NCI-H2081 treated with DMSO at 0.1 percent for 48 hours (cell line): ENCODE measurements at places on chromosomes 1 and 21.

- DNase-seq = no peak
Observed at GRCh38 chr1:11898086-11898785, 28.0 kb downstream of the KIAA2013 start.

- DNase-seq = no peak
Observed at GRCh38 chr21:45487161-45487806, 55.0 kb downstream of the SLC19A1 start.

DNA sequence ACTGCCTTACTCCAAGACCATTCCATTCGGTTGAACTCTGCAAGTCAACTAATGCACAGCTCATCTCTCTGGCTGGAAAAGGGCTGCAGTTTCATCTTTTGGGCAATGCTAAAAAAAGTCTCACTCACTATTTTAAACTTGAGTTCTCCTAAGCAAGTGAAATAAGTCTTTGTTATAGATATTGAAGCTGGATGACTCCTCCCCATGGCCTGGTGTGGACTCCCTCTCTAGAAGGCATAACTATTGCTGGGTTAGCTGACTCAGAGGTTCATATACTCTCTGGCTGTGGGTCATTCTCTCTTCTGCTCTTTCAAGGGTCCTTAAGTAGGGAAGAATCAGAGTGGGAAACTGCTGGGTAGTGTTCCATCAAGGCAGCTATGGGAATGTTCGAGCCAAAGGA is 88.0 kb downstream of the XCL2 start:
- DNase-seq = no peak

- DNase-seq = no peak
Observed at GRCh38 chr1:178986204-178986603, 39.5 kb upstream of the FAM20B start.

GRCh38 chr1:18644973-18645746 is 14.5 kb downstream of the PAX7 start:
- no peak for DNase-seq

- no peak for DNase-seq
Observed at GRCh38 chr1:234839663-234840062, 229.7 kb upstream of the IRF2BP2 start.

DNA sequence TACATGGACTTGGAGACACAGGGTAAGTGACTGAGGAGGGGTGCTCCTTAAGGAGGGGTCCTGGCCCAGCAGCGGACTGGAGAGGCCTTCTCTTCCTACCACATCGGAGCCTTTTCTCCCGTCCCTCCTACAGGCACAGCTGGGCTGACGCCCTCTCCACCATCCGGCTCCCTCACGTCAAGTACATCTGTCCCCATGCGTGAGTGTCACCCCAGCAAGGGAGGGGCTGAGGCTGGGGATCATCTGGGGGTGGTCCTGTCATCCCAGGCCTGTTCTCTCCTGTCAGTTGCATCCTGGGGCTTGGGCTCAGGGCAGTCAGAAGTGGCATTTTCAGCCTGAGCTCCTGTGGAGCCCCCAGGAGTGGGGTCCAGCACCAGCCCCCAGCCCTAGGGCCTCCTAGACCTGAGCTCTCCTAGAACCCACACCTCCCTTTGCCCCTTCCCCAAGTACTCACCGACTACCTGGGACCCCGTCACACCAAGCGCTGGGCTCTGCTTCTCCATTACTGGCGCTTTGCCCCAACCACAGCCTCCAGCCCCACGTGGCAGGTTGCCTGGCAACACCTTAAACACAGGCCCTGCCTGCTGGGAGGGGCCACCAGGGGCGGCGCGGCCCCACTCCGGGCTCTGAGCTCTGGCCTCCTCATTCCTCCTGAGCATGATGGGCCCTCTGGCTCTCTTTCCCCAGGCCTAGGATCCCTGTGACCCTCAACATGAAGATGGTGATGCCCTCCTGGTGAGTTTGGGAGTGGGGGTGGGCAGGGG is 2.3 kb downstream of the LYPLA2 start:
- DNase-seq = no peak

DNA sequence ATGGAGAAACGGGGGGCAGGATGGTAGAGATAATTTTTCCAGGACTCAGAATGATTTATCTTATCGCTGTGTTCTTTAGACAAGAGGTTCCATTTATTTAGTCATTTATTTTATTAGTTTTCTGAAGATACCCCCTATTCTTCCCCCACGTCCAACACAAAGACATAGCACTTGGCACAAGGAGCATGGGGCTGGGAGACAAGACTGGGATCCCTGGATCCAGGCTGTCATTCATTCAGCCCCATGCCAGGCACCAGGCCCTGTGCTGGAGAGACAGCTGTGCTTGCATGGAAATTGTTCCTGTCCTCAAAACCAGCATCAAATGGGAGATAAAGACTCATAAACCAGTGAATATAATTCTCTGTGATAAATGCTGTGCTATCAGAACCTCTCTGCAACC is 27.1 kb upstream of the PLXNA2 start:
- no peak for DNase-seq

GRCh38 chr1:91792489-91793071 is 93.4 kb downstream of the TGFBR3 start:
- no peak for DNase-seq

- DNase-seq = no peak
Observed at GRCh38 chr1:31615939-31616338, 1.6 kb upstream of the HCRTR1 start.

DNA sequence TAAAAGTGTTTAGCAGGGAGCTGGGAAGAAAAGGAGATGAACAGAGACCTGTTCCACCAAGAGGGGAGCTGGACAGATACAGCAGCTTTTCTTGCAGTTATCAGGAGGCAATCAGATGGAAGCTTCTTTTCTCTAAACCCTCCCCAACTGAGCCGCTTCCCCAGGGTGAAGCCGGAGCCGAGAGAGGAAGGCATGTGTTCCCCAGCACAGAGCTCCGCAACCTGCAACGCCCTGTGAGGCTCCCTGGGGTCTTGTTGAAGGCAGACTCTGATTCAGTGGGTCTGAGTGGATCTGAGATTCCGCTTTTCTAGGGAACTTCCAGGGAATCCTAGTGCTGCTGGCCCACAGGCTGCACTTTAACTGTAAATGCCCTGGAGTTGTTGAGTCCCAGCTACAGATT is 139.1 kb upstream of the COA6 start:
- no peak for DNase-seq

DNA sequence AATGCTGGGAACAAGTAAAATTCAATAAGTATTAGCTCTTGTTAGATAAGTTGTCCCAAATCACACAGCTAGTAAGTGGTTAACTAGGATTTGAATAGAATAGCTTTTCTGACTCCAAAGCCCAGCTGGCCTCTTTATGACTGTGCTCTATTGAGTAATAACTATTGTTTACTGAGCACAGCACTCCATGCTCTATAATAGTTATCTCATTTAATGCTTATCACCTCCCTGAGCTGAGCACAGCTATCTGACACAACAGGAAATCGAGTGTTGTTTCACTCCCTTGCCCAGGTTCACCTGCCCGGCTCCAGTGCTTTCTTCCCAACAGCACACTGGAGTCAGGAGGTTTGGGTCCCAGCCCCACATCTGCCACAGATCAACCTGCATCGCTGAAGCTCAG is 38.8 kb upstream of the STMN1 start:
- DNase-seq = no peak

DNA sequence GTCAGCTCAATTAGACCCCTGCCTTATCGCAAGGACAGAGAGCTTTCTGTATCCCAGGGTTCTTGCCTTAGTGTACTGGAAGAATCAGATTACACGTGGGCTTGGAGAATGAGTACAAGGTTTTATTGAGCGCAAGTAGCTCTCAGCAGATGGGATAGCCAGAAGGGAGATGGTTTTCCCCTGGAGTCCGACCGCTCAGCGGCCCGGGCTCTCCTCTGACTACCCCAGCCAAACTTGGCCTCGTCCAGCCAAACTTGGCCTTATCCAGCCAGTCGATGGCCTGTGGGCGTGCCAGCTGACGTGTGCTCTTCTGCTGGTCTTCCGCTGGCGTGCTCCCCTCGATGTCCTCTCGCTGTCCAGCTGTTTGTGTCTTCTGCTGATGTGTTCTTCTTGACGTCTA is 136.9 kb downstream of the SYT14 start:
- no peak for DNase-seq

DNA sequence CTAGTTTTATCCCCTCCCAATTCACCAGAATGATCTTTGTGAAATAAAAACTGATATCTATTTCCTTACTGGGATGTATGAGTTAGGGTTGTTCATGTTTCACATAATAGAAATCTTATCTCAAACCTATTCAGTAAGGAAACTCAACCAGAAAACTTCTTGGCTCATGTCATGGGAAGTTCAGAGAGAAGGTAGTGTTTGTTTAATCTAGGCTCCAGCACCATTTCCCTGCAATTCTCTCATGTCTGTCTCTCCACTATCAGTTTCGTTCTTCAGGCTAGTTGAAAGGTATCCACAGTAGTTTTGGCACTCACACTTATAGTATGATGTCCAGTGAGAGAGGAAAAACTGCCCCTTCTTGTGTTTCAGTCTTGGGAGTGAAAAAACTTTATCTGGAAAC is 34.6 kb upstream of the UHMK1 start:
- no peak for DNase-seq

GRCh38 chr1:49465486-49466185 is 558.1 kb downstream of the AGBL4 start:
- DNase-seq = no peak

GRCh38 chr1:226940029-226940805 is at the start of gene COQ8A:
COQ8A (plus strand) TSS chr1:226940294; CDS start chr1:226961386, 21,092 bp downstream.
- peak; percentile 100 for DNase-seq

GRCh38 chr1:24103879-24104278 is 8.1 kb downstream of the MYOM3 start:
- no peak for DNase-seq

GRCh38 chr1:182268669-182269068 is 122.9 kb downstream of the GLUL start:
- no peak for DNase-seq

GRCh38 chr1:234922987-234923386 is 205.7 kb downstream of the TOMM20 start:
- DNase-seq = no peak

GRCh38 chr21:36132696-36133095 is 2.2 kb upstream of the CBR3 start:
- no peak for DNase-seq

DNA sequence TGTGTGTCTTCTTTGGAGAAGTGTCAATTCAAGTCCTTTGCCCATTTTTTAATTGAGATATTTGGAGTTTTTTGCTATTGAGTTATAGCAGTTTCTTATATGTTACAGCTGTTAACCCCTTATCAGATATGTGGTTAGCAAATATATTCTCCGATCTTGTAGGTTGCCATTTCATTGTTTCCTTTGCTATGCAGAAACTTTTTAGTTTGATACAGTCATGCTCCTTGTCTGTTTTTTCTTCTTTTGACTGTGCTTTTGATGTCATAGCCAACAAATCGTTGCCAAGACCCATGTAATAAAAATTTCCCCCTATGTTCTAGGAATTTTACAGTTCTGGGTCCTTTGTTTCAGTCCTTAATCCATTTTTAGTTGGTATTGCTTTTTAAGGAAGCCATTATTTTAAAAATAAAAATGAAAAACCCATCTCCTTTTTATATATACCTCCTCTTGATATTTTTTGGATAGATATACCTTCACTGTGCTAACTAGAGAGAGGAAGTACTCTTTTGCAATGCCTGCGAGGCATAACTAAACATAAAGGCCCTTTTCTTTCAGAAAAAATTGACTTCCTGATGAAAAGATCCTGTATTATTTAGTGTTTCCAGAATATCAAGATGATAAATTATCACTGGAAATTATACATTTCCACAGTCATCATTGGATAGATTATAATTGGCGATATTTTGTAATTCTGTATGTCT is 127.8 kb downstream of the HS2ST1 start:
- DNase-seq = no peak

GRCh38 chr1:151760597-151761385 is 2.5 kb downstream of the MRPL9 start:
- no peak for DNase-seq

DNA sequence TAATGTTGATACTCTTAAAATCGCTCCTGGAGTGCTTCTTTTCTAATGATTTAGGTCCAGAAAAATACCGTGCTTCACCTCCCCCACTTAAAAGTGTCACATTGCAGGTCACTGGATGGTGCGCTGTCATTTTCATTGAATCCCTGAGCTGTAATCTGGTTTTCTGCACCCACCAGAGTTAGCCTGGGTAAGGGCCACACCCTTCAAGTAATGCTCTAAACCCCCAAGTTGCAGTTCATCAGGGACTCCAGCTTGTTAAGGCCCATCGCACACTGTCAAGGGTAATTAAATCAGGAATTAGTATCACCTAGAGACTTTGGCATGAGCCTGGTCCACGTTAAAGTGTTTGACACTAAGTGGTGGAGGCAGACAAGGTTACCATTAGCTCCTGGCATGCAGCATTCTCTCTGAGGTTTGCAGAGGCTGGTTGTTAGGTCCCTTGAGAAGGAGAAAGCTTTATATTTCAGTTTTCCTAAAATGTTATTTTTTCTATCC is 34.0 kb downstream of the ASTN1 start:
- no peak for DNase-seq

DNA sequence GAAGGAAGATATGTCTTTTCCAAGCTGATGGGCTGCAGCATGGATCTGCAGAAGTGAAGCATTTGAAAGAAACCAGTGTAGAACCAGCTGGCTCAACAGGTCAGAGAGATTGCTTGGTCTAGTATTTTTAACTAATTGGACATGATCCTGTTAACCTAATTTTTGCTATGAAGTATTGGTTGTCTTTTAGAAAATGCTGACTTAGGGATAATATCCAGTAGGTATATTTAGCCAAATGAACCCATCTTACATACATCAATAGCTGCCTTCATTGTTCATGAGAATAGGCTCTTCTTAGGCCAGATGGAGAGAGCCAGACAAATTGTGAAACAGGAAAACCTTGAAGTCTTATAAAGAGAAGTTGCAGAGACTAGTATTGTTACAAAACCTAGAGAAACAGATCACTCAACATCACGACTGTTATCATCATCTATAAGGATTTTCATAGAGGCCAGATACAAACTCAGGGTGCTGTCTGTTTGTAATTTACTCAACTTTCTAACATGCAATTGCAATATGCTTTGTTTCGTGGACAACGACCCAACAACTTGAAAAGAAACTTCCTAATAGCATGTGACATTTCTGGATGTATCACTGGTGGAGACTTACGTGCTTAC is 148.2 kb downstream of the DISC1 start:
- no peak for DNase-seq

- DNase-seq = no peak
Observed at GRCh38 chr1:96727860-96728259, 6.3 kb downstream of the PTBP2 start.

DNA sequence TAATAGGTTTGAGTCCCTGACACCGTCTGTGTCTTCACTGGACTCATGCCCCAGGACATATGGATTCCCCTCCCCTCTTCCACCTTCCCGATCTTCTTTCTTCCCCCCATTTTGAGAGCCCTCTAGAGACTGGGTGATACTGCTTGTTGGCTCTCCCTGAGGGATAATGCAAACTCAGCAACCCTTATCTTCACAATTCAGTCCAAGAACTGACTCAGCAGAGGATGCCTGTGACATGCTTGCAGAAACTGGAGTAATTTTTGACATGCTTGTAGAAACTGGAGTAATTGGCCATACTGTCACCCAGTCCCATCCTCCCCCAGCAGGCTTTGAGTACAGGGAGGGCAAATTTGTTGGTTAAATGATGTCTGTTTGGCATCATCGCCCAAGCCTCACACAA is 127.6 kb upstream of the CTTNBP2NL start:
- DNase-seq = no peak

- no peak for DNase-seq
Observed at GRCh38 chr1:21114431-21114830, 62.3 kb downstream of the EIF4G3 start.

GRCh38 chr1:1167841-1168450 is 5.7 kb upstream of the TTLL10 start:
- no peak for DNase-seq
